ENCODE measurements at places on chromosomes 1 and 21.

DNA sequence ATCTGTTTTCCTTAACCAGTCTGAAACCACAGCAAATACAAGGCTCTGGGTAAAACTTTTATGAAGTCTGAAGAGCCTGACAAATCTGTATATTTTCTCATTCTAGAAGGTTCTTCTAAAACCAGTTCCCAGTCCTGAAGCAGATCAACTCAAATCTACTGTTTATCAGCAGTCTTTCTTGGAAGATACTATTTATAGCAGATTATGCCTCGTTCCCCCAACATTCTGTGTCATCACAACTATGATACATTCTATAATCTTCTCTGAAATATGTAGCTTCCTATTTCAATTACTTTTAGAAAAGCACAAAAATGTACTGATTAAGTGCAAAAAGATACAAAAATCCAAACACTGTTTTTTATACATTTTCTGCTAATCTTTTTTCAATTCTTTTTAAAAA is 67.5 kb downstream of the NIBAN1 start:
- no peak for DNase-seq

- DNase-seq, result no peak
Measured at GRCh38 chr1:17134034-17134433, 14.8 kb upstream of the PADI2 start.

GRCh38 chr1:46333300-46334029 is 7.1 kb upstream of the NSUN4 start:
- DNase-seq, result no peak

DNA sequence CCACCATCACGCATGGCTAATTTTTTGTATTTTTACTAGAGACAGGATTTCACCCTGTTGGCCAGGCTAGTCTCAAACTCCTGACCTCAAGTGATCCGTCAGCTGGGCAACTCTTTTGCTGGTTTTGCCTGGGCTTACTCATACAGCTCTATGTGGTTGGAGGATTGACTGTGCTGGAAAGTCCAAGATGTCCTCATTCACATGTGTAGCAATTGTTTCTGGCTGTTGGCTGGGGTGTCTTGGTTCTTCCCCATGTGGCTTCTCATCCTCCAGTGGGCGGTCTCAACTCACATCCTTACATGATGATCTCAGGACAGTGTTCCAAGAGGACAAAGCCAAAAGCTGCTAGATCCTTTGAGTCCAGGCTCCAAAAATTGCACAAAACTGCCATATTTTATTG is 53.3 kb downstream of the TEX35 start:
- no peak for DNase-seq

- DNase-seq, result no peak
Measured at GRCh38 chr1:230568008-230568407, 74.3 kb upstream of the COG2 start.

GRCh38 chr1:43954036-43954435 is 7.3 kb downstream of the IPO13 start:
- DNase-seq, result no peak

GRCh38 chr1:160549665-160550006 is 26.6 kb upstream of the SLAMF6 start:
- no peak for DNase-seq

GRCh38 chr1:219465212-219466093 is 147.5 kb downstream of the ZC3H11B start:
- DNase-seq, result no peak

DNA sequence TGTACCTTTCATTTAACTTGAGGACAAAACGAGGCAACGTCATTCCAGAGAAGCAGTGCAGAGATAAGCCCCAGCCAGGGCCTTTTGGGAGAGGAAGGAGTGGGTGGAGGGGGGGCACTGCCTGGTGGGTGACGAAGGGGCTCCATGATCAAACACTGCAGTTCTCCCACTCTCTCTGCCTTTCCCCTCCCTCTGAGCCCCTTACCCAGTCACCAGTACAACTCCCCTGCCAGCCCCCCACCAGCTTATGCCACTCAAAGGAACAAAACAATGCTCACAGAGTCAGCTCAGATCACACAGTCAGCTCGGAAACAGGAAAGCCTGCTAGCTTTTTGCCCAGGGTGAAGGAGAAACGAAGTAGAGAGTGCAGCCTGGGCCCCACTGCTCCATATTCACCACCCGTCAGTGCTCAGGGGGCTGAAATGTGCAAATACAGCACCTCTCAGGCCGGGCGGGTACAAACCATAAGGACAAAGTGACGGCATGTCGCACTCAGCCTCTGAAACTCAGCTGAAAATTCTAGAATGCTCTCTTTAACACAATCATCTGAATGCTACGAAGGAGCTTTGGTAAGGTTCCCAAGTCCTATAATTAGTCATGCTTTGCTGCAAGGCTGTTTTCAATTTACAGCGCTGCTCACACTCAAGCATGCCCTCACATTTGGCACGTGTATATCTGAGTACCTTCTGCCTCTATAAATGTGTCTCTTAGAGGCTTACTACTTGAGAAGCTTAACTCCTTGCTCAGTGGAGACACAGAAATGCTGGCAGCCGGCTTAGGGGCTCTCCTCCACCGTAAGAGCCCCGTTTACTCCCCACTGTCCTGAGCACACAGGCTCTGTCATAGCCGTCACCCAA is 65.8 kb upstream of the RAB4A start:
- DNase-seq, result no peak

- DNase-seq, result no peak
Measured at GRCh38 chr1:236509647-236510401, 14.0 kb upstream of the LGALS8 start.

DNA sequence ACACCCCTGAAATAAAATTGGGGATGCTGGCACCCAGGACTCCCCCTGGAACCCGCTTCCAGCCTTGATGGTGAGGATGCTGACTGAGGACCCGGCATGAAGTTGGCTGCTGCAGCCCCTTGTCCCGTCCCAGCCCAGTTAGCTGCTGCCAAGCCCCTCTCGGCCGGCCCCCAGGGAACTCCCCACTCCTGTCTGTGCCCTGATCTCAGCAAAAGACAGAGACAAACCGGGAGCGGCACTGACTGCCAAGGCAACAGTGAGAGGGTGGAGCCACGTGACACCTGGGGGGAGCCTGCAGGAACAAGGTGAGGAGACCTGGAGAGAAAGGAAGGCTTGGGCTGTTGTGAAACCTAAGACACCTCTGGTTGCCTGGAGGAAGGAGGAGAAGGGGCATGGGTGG is 24.7 kb downstream of the CASZ1 start:
- no peak for DNase-seq

GRCh38 chr1:115051850-115052249 is 22.2 kb downstream of the TSHB start:
- no peak for DNase-seq

DNA sequence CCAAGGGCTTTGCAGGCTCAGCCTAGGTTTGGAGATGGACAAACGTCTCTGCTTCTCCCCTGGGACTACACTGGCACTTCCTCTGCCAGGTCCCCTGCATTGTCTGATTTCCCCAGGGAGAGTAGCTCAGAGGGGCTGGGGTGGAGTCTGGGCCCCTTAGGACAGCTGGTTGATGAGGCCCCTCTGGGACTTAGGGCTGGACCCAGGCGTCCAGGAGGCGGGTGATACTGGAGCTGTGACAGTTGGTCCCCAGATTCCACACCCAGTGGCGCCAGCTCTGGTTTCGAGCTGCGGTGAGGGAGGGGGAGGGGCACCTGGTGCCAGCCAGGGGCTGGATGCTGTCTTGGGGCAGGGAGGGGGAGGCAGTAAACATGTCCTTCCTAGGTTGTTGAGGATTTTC is 7.4 kb upstream of the MEX3A start:
- DNase-seq, result no peak

DNA sequence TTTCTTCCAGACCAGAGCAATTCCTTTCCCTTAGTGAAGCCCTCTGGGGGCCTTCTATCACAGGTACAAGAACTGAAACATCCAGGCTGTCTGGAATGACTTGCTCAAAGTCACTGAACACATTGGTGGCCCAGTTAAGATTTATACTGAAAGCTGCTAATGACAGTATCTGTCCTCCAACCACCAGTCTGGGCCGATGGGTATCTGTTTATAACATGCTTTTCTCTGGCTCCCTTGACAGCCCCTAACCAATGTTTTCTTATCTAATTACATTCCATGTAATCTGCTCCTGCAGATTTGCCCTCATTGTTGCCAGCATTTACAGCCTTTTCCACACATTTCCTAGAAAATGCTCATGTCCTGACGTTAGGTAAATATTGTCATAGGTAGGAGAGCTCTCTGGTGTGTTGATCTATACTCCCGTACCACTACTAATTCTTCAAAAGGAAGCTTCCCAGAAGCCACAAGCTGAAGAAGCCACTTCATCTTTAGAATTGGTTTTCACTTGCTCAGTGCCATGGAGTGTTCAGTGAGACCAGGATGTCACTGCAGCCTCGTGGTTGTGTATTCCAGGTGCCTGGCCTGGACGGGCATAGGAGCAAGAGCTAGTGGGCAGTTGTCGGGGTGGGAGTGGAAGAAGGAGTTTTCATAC is 163.9 kb downstream of the TSEN15 start:
- DNase-seq, result no peak

DNA sequence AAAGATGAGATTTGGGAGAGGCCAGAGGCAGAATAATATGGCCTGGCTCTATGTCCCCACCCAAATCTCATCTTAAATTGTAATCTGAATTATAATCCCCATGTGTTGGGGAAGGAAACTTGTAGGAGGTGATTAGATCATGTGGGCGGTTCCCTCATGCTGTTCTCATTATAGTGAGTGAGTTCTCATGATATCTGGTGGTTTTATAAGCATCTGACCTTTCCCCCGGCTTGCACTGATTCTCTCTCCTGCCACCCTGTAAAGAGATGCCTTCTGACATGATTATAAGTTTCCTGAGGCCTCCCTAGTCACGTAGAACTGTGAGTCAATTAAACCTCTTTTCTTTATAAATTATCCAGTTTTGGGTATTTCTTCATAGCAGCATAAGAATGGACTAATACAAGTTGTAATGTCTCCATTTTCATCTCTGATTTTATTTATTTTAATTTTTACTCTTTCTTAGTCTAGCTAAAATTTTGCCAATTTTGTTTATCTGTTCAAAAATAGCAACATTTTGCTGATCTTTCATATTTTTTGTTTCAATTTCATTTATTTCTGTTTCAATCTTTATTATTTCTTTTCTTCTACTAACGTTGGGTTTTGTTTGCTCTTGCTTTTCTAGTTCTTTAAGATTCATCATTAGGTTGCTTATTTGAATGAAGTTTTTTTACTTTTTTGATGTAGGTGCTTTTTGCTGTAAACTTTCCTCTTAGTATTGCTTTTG is 67.0 kb upstream of the ZRANB2 start:
- no peak for DNase-seq

DNA sequence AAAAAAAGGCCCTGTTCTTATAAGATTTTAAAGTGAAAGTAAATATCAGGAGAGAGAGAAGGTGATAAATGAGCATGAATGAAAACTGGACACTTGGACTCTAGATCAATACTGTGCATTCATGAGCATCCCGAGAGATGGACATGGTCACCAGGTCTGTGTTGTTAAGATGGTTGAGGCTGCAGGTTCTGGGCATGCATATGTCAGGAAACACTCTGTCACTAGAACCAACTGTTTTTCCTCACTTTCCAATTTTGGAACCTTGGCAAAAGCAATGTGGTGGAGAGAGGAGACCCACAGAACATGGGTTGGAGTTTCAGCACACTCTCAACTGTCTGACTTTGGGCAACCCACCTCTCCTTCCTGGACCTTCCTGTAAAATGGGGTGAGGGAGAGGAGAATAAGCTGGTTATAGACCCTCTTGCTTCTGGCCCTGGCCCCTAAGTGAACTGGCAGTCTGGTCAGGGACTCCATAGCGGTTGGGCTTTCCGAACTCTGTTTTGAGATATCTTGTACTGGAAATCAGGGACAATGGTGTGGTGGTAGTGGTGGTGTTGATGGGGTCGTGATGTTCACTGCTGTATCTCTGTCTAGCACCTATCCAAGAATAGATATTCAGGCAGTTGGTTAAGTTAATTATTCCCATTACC is 4.2 kb downstream of the MAN1C1 start:
- no peak for DNase-seq

Data from activated naive CD4-positive, alpha-beta T cell treated with Interleukin-2 at 50 U/mL for 16 hours (primary cell).